NCI-H1092 (cell line): ENCODE measurements at places on chromosomes 13 and 19.

- DNase-seq = no peak
Observed at GRCh38 chr13:45751885-45752284, 49.8 kb downstream of the CBY2 start.

GRCh38 chr13:30803749-30804148 lies 68.4 kb downstream of the ALOX5AP start:
- no peak for DNase-seq

- DNase-seq = no peak
Observed at GRCh38 chr19:18869023-18869618, 26.8 kb downstream of the CERS1 start.

GRCh38 chr13:102947745-102948405 lies 102.0 kb downstream of the ERCC5 start:
- no peak for DNase-seq

DNA sequence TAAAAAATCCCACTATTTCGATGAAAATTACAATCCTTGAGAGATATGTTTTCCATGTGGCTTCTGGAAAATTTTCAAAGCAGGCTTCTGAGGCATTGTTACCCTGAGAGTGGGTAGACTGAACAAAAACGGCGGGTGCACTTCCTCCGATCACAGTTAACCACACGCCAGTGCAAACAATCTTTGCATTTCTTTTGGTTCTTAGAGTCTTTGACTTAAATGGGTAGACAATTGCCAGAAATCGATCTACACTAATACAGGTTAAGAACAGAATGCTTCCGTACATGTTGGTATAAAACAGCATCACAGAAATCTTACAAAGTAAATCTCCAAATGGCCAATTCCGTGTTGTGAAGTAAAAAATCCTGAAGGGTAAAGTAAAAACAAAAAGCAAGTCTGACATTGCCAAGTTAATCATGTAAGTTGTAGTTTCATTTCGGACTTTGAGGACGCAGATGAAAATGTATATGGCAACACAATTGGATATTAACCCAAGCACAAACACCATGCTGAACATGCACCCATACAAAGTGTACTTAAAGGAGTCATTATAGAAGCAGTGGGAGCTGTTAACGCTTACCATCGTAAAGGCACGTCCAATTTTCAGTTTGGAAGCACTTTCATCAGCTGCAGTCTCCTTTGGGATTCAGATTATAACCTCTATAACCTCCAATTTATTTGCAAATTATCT lies 927 bp downstream of the LPAR6 start:
- no peak for DNase-seq

GRCh38 chr19:40091205-40092129 lies 724 bp upstream of the ZNF780A start:
- no peak for DNase-seq
